Activated gamma-delta T cell treated with Interleukin-2 at 50 U/mL for 16 hours (primary cell): ENCODE measurements at places on chromosomes 11 and 22.

DNA sequence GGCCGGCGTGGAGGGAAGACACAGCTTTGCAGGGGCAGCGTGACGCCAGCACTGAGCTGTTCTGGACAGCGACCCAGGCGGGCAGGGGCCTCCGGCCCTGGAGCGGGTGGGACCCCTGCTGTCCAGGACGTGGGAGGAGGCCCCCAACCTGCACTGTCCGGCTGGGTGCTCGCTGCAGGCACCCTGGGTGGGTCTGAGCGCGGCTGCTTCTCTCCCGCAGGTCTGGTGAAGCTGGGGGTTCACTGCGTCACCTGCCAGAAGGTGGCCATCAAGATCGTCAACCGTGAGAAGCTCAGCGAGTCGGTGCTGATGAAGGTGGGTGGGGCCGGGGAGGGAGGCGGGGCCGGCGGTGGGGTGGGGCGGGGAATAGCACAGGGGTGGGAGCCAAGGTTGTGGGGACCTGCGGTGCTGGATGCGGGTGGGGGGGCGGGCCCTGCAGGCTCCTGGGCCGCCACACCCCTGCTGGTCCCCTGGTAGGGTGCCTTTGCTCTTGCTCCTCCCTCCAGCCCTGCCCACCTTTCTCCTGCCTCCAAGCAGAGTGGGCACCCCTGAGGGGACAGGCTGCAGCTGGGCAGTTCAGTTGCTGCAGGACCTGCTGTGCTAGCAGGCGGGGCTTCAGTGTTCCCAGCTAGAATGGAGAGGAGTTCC, 46.2 kb downstream of the BRSK2 start:
- no peak for DNase-seq

GRCh38 chr11:73296501-73297230, 11.4 kb upstream of the ARHGEF17 start:
- DNase-seq: no peak

DNA sequence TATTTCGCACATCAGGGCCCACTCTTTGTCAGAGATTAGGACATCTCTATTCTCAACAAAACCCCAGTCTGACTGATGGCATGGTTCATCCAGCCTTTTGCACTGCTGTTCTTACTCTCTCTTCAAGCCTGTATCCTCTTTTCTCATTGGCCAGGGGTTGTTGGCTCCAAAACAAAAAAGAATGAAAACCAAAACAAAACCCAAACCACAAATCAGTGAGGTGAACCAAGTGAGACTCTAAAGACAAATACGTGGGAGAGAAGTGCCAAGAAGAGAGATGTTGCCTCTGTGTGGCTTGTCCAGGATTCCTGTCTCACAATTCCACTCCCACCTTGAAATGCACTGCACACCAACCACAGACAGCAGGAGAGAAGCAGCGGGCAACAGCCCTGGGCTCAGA, 278.9 kb upstream of the NARS2 start:
- no peak for DNase-seq

GRCh38 chr11:130904380-130904779, 11.9 kb downstream of the SNX19 start:
- no peak for DNase-seq

DNA sequence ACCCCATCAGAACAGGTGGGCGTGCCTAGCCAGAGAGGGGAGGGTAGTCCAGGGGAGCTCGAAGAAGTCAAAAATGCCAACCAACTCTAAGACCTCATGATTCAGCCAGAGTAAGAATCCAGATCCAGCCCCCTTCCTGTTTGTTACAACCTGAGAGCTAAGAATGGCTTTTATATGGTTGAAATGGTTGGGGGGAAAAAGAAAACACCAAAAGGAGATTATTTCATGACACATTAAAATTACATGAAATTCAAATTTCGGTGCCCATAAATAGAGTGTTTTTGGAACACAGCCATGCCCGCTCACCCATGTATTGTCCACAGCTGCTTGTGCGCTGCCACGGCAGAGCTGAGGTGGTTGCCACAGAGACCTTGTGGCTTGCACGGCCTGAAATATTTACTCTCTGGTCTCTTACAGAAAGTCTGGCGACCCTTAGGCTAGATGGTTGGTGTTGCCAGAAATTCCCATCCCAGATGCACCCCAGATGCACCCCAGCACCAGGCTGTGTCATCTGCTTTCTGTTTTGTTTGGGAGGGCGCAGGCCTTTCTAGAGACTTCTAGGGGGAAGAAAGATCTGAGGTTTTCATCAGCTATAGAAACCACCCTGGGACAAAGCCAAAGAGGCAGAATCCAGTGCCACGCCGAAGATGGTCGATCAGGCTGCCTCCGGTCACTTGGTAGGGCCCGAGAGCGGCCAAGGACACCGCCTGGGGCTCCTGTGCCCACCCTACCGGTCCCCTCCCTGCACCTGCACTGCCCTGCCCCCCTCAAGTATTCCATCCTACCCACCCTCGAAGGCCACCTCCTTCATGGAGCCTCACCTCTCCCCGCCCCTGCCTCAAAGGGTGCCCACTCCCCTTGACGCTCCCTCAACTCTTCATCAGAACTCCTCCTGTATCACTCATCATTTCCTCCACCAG, 80.2 kb downstream of the DSCAML1 start:
- no peak for DNase-seq

- DNase-seq: no peak
These were observed 34.5 kb upstream of the LYVE1 start for GRCh38 chr11:10602945-10603344.

- no peak for DNase-seq
These were observed 146.8 kb downstream of the DBX1 start for GRCh38 chr11:20013346-20014066.

DNA sequence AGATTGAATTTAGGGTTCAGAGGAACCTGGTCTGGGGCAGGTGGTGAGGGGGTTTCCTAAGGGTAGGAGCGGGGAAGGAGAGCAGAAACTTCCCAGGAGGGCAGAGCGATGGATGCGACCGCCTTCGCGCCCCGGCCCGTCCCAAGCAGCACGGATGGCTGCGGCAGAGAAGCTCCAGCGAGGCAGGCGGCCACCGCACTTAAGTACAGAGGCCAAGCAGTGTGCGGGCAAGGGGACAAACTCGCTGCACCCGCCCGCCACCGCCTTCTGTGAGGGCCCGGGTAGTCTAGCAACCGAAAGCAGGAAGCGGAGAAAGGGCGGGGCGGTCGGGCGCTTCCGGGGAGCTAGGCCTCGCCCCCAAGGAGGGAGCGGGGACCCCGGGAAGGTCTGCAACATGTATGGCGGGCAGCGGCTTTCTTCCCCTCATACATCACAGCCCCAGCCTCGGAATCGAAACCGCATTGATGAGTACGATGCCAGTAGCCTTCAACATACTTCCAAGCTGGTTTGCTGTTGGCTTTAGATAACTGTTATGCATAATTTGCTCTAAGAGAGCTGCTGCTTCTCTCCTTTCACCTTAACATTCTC, at the start of gene AGBL2:
Gene AGBL2 (minus strand): TSS at position 288 of the 588 bp plus-strand sequence. CDS start 719 bp downstream, outside the sequence.
- peak; percentile 84 for DNase-seq

DNA sequence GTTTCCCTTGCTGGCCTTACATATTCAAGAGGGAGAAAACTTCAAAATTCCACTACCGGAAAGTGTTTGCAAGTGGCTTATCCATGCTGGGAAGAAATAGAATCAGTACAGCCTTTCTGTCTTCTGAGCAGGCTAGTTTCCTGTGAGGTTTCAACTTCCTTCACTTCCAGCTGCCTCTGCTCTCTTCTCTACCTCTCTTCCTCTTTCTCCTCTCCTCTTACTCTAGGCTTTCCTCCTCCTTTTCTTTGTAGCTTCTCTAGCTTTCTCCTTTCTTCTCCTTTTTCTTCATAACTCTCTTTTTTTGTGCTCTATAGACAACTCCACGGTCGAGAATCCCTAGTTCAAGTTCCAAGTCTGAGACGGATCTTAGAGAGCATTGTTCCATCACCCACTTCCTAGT, 421.8 kb downstream of the ETS1 start:
- no peak for DNase-seq

DNA sequence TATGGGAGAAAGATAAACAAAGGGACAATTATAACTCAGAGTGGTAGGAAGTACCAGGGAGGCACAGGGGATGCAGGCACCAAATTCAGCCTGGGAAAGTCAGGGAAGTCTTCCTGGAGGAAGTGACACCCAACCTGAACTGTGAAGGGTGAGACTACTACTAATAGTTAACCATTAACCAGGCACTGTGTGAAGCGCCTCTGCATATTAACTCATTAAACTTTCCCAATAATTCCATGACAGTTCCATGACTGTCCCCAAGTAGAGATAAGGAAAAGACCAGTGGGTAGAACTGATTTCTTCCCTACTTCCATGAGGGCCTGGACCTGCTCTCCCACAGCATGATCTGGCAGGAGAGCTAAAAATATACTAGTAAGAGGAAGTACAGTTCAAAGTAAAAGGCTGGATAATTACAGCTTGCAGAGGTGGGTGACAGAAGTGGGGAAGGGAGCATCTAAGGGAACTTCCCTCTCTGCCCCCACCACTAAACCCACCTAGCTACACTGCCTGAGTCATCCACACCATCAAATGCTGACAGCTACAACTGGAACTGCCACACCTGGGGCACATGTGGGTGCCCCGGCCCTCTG, 4.7 kb upstream of the AP1B1 start:
- no peak for DNase-seq

DNA sequence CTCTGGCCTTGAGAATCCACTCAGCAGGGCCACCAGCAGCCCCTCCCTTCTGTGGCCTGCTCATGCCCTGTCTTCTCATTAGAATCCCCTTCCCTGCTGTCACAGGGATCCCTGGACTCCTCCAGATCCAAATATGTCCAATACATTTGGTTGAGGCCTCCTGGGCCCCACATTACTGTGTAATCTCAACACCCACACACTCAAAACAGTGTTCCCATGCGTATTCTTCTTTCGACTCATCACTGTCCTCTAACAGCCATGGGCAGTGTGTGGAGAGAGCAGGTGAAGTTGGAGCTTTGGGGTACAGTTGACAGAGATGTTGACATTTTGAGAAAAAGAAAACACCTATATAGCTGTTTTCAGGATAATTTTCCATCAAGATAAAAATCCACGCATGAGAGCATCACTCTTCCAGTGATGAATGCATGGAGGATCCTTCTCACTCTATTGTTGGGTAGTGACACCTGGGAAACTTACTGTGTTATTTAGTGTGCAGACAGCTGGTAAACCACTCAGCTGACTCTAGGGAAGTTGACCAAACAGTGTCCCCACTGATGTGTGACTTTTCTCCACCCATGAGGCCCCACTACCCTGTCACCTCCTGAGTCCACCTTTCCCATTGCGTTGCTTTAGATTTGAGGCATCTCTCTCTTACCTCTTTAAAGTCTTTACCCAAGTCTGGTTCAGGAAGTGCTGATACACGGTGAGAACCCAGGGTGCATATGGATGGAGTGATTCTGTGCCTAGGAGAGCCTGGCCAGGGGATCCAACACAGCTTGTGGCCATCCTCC, 28.7 kb upstream of the VPREB1 start:
- no peak for DNase-seq

DNA sequence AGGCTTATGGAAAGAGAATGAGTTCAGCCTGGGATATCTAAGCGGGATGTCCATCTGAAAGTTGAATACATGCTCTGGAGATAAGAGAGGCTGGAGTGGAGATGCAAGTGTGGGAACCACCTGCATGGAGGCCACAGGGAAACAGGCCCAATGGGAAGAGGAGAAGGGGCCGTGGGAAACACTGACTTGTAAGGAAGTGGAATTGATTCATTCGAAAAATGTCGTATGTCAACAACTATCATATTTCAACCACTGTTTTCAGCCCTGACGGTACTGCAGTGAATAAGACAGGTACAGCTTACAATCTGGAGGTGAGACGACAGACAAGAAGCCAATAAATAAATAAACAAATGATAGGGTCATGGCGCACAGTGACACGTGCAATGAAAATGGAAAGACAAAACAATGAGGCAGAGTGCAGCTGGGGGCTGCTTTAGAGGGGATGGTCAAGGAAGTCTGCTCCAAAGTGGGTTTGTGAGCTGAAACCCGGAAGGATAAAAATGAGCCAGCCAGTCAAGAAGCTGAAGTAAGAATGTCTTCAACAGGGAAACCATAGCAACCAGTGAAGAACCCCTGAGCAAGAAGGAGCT, 35.9 kb downstream of the EFCAB6 start:
- no peak for DNase-seq

DNA sequence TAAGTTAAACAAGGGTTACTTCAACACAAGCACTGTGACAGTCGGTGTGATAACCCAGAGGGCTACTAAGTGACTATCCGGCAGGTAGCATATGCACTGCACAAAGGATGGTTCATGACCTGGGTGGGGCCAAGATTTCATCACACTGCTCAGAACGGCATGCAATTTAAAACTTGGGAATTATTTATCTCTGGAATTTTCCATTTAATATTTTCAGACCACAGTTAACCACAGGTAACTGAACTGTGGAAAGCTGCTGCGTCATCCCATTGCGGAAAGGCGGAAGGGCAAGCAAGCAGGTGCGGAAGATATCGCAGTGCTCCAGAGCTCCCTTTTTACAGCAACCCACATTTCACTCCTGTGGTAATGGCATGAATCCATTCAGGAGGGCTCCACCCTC, 540.8 kb downstream of the INSC start:
- DNase-seq: no peak

DNA sequence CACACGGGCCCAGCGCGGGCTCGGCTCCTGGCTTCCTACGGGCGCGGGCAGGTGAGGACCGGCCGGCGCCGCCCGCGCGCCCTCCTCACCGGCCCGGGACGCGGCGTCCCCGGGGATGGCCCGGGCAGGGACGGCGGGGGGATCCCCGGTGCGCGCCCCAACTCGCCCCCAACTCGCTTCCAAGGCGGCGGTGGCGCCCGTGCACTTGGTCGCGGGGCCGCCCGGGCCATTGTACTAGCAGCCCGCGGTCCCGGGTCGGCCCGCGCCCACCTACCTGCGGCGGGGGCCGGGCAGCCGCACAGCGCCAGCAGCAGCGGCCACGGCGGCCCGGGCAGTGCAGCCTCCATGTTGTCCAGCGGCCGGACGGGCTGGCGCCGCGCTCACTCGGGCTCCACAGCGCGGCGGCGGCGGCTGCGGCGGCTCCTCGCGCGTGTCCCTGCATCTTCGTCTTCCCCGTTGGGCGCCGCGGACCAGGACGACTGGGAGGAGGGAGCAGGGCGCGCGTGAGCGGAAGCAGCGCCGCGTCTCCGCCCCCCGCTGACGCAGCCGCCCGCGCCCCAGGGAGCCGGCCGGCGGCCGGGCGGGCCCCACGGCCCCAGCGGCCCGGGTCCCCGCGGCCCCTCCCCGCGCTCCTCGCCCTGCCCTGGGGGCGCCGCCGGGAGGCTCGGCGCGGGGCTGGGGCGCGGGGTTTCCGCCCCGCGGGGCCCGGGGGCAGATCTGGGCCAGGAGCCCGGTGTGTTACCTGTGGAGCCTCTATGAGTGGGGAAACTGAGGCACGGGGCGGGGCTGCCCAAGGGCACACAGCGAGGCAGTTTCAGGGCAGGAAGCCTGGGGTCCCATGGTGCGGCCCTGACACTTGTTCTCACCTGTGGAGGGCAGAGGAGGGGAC, 159.3 kb upstream of the GRK3 start:
- peak; percentile 48 for DNase-seq

DNA sequence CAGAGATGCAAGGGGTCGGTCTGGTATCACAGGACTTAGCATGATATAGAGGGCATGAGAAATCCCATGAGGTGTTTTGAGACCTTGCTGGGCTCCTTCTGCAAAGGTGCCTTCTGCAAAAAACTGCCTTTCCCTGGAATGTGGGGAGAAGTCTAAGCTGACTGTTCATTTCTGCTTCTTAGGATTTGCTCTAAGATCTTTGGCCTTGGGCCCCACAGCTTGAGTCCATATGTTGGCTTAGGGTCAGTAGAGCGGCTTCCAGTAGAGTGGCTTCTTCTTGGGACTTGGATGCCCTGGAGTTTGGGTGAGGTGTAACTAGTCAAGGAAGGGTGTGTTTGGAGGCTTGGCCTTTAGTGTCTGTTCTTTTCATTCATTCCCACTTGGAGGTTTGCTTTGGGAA, 37.0 kb downstream of the AMPD3 start:
- DNase-seq: no peak
